ENCODE measurements at places on chromosomes 2 and 18. TPM values are rescaled to one million over a fixed set of nuclear protein-coding genes. Genes with fewer than 3 reads are reported as not detected.

The SCN2A gene
- 160 TPM for total RNA-seq

The ABCG5 gene
- total RNA-seq: not detected

The SERPINB10 gene
- total RNA-seq: 0.41 TPM

The GALNT1 gene
- total RNA-seq: 82.7 TPM

The UGT1A5 gene
- total RNA-seq: not detected

DNA sequence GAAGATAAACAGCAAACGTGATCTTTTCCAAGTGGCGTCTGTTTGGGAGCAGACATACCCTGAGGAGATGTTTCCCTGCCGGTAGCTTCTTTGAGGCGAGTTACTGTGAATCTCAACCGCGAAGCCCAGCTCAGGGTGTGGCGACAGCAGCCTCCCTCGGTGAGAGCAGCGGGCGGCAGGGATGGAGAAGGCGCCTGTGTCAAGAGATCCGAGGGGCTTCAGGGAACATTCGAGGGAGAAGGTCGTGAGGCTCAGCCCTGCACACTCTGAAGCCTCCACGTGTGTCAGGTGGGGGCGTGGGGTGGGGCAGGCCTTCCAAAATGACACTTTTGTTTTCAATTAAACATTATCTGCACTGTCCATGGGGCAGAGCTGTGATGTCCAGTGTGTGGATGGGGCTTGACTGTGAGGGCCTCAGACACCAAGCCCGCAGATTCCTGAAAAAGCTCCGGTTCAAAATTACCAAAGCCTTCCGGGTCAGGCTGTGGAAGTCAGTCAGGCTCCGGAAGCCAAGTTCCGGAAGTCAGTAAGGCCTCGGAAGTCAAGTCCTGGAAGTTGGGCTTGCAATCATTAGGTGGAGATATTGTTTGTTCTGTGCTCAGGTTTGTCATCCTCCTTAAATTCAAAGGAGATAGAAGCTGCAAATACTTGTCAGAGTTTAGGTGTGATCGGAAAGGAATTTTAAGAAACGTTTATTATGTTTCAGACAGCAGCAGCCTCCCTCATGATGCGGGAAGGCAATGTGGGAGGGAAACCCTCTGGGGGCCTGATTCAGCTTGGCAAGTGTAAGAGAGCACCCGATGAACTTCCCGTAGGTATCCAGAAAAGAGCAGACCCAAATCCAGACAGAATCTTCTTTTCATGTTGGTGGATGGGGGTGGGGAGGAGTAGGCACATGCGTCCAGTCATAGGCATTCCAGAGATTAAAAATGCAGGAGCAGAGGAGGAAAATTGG is 20.7 kb downstream of the SMIM21 start:
- no peak for DNase-seq

DNA sequence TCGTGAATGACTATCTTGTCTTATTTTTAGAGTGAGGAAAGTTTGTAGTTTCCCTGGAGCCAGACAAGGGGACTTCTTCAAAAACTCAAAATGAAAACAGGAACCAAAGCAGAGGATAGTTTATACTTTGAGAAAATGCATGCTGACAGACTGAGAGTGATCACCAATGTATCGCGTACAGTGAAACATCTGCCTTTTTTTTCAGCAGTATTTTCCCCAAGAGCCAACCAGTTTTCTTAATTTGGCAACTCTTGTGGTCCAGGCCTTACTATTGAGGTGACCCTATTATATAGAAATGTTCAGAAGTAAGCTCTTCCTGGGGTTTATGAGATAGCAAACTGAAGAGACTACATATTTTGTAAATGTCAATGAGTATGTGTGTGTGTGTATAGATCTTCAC is 153.7 kb upstream of the VRK2 start:
- no peak for DNase-seq

DNA sequence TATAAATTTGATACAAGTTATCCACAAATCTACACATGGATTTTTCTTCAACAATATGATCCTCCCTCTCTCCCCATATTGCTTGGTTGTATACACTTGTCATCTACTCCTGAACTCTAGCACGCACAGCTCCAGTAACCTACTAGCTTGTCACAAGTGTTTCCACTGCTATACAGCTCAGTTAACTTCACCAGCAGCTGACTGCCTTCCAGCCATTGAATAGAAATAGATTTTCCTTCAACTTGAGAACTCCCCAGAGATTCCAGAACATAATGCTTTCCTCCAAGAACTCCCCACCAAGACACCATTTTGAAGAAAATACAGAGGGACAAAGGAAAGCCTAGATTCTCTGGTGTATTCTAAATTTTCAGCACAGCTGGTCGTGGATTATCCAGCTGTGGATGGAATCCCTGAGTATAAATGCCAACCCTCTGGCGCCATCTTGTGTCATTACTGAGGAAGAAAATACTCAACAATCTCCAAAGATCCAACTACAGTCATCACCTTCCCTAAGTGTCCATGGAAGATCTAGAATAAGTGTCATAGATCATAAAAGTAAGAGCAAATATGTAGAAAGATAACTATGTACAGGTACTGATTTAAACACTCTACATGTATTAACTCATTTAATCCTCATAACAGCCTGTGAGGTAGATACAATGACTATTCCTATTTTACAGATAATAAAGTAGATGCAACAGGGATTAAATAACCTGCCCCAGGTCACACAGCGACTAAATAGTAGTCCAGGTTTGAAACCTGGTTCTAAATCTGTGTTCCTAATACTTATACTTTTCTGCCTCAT is 156.7 kb downstream of the ARHGAP28 start:
- peak; percentile 52 for DNase-seq

DNA sequence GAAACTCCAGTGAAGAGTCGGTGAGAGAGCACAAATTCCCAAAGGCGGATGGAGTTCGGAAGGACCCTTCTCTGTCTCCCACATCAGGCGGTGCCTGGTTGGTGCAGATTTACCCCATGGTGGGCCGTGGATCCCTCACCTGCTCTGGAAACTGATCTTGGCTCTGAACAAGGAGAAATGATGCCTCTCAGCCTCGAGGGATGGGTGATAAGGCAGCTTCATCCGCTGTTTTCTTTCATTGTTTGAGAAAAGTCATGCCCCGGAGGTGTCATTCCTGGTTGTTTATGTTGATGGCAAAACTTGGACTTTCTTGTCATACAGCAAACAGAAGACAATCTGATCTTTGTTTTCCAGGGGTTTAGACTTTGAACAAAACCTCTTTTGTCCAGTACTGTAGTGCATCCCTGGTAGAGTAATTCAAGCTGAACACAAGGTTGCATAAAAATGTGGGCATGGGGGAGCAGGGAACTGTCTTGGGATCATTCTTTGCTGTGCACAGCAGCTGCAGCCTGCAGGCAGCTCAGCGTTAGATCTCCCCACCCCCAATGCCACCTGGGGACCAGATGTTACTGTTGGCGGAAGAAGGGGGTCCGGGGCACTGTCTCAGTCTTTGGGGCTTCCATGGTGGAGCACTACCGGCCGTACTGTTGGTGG is 81.3 kb downstream of the NFATC1 start:
- peak; percentile 75 for DNase-seq

GRCh38 chr2:132636346-132636745 is 33.7 kb downstream of the LYPD1 start:
- no peak for DNase-seq

- peak; percentile 33 for DNase-seq
Observed at GRCh38 chr2:127810156-127810618, 784 bp downstream of the WDR33 start.
